Activated CD4-positive, alpha-beta memory T cell treated with anti-CD3 and anti-CD28 coated beads, Interleukin-2, amount 10 ng/mL, durations not matched to agents 7 days and 5 days (primary cell): ENCODE measurements at places on chromosomes 2 and 18. TPM values are rescaled to one million over a fixed set of nuclear protein-coding genes. Genes with fewer than 3 reads are reported as not detected.

- DNase-seq = no peak
These were observed 16.9 kb upstream of the MREG start for GRCh38 chr2:216030216-216030615.

The VWA3B gene
- not detected for total RNA-seq

- DNase-seq = no peak
These were observed 41.1 kb downstream of the C1QL2 start for GRCh38 chr2:119117408-119117807.

- no peak for DNase-seq
These were observed 96.7 kb downstream of the CNTNAP5 start for GRCh38 chr2:124121760-124122275.

- no peak for DNase-seq
These were observed 51.4 kb downstream of the ZNF236 start for GRCh38 chr18:76873713-76874112.

DNA sequence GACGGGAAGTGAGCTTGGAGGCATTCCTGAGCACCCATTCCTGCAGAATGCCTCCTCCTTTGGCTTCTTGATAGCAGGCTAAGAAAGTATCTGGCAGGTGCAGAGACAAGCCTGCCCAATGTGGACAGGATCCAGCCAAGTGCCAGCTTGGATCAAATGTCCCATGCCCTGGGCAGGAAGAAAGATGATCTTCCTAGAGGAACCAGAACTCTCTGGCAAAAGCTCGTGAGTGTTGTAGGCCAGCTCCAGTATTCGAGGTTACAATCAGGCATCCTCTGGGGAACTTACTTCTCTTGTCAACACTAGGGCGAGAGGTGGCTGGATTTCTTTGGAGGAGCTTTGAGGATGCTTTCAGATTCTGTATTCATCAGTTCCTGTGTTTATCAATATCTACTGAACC lies 29.9 kb upstream of the PDIA6 start:
- DNase-seq = no peak

- DNase-seq = no peak
These were observed 18.8 kb upstream of the FN1 start for GRCh38 chr2:215454519-215455246.

DNA sequence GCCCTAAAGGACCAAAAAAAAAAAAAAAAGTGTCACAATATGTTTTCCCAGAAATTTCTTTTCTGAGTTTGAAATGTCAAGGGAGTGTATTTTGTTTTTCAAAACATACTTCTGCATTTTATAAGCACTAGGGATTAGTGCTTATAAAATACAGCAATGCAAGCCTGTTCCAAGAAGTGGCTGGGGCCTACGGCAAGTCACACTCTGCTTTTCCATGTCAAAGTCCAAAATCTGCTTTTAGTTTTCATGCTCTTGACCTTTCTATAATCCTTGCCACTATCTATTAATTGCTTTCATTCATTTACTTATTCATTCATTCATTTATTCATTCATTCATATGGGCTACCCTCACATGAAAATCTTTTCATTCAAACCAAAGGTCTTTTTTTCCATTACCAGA lies 100.1 kb upstream of the UXS1 start:
- DNase-seq = no peak

DNA sequence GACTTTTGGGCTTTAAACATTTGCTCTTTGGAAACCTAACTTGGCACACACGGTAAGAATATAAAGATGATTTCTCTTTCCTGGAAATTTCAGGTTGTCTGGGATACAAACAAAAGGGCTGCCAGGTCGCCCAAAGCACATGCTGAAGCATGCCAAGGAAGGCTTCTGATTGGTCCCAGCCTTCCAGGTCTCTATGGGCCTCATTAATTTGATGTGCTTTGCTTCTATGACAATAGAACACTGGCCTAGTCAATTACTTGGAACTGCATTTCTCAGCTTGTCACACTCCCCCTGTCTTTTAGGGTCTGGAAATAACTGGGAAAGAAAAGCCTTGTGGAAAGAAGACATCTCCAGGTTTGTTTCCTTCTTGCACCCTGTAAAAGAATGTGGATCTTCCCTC lies 228.9 kb downstream of the ADCYAP1 start:
- DNase-seq = no peak

The PPIG gene
- total RNA-seq = 48.8 TPM

- no peak for DNase-seq
These were observed 366.0 kb upstream of the SLC14A2 start for GRCh38 chr18:45249246-45249661.

GRCh38 chr2:25567406-25567805 lies 106.0 kb downstream of the DTNB start:
- no peak for DNase-seq

- no peak for DNase-seq
These were observed 858 bp upstream of the RTP5 start for GRCh38 chr2:241868661-241869081.

DNA sequence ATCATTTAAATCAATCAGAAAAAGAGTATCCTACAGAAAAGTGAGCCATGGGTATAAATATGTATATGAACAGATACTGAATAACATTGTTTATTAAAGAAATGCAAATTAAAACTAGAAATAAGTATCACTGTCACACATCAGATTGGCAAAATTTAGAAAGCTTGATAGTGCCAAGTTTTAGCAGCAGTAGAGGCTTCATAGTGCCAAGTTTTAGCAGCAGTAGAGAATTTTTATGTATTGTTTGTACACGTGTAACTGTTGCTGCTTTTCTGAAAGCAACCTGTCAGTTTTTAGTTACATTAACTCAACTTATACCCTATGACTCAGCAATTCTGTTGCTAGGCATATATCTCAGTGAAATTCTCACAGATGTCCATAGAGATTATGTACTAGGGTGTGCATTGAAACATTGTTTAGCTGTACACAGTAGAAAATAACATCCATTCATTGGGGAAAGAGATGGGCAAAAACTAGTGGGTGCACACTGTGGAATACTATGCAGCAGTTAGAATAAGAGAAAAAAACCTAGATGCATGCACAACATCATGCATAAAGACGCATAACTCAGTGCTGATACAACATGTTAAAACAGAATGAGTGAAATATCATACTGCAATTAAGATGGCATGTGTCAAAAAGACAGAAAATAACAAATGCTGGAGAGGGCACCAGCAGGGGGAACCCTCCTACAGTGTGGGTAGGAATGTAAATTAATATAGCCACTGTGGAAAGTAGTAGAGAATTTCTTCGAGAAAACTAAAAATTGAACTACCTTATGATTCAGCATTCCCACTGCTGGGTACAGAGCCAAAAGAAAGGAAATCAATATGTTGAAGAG lies 294.5 kb upstream of the NT5C1B start:
- DNase-seq = no peak

DNA sequence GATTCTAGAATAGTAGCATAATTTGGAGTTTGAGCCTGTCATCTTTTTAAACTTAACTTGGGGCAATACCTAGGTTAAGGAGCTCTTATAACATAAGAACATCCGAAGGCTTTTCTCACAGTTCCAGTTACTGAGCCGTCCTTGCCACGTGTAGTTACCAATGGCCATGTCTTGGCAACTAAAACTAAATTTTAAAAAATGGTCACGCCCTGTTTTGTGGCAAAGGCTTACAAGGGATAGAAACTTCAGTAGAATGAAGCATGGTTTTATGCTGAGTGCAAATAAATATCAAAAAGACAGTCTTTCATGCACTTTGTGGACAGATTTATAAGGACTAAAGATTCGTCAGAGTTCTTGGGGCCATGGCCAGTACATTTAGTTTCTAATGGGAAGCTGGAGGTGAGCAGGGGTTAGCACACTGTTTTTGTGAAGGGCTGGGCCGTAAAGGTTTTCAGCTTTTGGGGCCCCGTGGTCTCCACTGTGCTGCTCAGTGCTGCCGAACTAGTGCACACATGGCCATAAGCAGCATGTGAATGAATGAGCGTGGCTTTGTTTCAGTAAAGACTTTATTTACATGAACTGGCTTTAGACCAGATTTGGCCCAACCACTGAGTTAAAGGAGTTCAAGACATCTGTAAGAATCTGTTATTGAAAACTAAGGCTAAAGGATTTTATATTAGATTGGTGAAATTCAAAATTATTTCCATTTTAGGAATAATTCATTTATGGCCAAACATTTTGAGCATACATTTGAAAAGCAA lies 41.1 kb downstream of the GRHL1 start:
- DNase-seq = peak; percentile 10

GRCh38 chr2:238586931-238587775 lies 160.4 kb downstream of the ASB1 start:
- DNase-seq = no peak

The PIEZO2 gene
- total RNA-seq = not detected

DNA sequence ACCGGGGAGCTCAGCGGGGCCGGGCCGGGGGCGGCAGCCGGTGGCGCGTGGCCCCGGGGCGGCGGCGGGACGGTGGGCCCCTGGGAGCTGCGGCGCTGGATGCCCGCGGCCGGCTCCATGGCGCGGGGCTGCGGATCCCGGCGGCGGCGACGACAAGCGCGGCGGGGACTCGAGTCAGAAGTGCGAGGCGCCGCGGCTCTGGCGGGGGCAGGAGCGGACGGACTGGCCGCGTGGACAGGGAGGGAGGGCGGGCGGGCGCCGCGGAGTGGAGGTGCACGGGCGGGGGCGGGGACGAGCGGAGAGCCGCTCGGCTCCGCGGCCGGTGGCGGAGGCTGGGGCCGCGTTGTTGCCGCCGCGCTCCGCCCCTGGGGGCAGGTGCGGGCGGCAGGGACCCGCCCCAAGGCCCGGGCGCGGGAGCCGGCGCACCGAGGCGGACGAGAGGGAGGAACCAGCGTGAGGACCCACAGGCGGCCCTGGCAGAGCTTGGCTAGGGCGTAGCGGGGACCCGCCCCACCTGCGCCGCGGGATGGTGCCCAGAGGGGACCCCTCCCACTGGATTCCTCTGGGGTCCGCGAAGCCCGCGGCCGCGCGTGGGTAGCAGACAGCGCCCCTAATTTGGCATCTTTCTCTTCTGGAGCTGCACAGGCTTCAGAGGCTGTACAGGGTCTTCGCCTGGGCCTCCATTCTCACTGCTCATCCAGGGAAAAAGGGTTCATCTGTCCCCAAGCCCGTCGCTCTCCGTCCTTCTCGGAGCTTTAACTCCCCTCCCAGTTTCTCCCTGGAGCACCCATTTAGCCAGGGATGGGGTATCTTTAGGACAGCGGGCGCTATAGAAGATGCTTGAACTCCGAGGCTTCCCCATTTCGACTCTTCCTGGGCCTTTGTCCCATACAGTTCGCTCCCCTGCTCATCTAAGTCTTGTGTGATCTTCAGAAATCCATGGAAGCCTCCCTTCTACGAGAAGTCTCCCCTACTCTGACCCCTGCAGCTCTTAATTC lies at the start of gene TMEM163:
TSS of gene TMEM163 (minus strand) at position 184 of the 998 bp plus-strand sequence.
- DNase-seq = peak; percentile 37

DNA sequence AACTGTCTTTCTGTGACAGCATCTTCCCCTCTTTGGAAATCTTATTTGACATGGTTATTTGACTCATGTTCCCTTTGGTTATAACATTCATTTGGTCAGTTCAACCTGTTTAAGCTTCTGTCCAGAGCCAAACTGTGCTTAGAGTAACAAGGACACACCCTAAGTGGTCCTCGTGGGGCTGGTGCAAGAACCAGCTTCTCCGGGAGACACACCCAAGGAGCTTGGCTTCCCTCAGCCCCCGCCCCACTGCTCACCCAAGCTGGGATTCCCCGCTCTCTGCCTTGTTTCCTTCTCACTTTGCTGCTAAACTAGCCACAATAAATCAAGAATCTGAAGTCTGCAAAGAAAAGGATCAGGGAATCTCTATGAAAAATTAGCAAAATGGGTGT lies 1.4 kb downstream of the SCYGR3 start:
- no peak for DNase-seq

The TBC1D8 gene
- 0.58 TPM for total RNA-seq

The SP110 gene
- total RNA-seq = 125 TPM

The LIMS3 gene
- 3.7 TPM for total RNA-seq

DNA sequence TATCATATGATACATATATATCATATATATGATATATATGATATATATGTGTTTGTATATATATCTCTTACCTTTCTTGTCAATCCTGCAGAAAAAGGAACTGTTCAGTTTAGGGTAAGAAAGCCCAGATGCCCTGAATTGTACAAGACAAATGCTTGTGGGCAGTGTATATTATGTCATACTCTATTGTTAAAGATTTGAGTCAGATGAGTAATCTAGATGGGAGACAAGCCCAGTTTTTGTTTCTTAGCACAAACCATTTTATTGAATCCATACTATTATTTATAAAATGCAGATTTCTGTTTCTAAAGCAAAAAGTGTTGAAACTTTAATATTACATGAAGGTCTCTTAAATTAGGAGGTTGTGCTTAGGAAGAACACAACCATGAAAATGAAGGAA lies 90.6 kb downstream of the VRK2 start:
- DNase-seq = no peak

GRCh38 chr2:64283006-64283570 lies 138.9 kb upstream of the PELI1 start:
- DNase-seq = no peak

The MAB21L4 gene
- not detected for total RNA-seq

The GALNT13 gene
- total RNA-seq = not detected

DNA sequence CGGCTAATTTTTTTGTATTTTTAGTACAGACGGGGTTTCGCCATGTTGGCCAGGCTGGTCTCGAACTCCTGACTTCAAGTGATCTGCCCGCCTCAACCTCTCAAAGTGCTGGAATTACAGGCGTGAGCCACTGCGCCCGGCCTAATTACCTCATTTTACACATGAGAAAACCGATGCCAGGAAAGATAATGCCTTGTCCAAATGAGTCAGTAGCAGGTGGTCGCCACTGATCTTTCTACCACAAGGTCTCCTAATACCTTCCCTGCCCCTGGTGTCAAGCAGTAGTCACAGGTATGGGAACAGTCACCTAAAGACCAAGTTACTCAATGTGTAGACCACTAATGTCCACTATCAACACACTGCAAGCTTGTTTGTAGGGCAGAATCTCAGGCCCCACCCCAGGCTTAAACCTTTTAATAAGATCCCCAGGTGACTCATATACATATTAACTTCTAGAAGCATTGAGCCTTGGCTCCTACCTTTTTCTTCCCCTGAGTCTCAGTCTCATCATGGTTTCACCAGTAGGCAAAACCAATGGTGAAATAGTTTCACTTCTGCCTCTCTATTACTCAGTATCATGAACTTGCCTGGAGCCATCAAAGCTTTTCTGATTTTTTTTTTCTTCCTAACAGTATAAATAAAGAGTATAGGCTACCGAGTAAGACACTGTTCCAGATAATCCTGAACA lies 6.9 kb upstream of the EPB41L5 start:
- DNase-seq = no peak

DNA sequence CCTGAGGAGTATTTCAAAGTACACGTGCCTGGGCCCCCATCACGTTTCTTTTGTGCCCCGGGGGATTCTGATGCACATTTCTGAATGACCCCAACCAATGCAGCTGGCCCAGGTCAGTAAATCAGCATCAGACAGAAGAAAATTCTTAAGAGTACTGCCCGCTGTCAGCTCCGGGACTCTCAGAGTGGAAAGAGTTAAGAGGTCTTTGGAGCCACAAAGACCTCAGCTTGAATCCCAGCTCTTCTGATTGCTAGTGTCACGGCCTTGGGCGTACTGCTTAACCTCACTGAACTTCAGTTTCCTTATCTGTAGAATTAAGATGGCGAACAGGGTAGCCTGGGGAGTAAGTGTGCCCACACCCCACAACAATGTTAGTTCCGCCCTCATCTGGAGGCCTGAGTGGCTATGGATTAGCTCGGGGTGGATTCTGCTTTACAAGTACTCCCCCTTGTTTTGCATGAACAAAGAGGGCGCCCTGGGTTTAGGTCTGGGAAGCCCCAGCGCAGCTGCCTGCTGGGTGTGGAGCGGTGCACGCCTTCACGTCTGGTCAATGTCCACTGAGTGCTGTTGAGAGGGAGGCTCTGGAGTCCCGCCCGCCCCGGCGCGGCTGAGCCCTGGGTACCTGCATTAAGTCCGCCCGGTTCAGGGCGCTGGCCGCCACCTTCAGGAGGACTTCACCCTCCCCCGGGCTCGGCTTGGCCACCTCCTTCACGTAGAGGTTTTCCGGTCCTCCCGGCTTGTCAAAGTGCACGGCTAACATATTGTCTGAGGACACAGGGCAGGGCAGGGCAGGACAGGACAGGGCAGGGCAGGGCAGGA lies 858 bp downstream of the TP53I3 start:
- DNase-seq = peak; percentile 58
